ENCODE measurements at places on chromosomes 11 and 22. TPM values are rescaled to one million over a fixed set of nuclear protein-coding genes. Genes with fewer than 3 reads are reported as not detected.

NAALADL1 gene
- total RNA-seq = 8.2 TPM

TMEM191C gene
- 0.53 TPM for total RNA-seq

HBE1 gene
- total RNA-seq = 1.3 TPM

FAM89B gene
- total RNA-seq = 28.6 TPM

LMNTD2 gene
- 1.1 TPM for total RNA-seq

MMP26 gene
- not detected for total RNA-seq
